ENCODE measurements at places on chromosomes 7 and 10. TPM values are rescaled to one million over a fixed set of nuclear protein-coding genes. Genes with fewer than 3 reads are reported as not detected.
A peak's percentile ranks its signal among the peaks of the same experiment; 100 is the strongest.

DNA sequence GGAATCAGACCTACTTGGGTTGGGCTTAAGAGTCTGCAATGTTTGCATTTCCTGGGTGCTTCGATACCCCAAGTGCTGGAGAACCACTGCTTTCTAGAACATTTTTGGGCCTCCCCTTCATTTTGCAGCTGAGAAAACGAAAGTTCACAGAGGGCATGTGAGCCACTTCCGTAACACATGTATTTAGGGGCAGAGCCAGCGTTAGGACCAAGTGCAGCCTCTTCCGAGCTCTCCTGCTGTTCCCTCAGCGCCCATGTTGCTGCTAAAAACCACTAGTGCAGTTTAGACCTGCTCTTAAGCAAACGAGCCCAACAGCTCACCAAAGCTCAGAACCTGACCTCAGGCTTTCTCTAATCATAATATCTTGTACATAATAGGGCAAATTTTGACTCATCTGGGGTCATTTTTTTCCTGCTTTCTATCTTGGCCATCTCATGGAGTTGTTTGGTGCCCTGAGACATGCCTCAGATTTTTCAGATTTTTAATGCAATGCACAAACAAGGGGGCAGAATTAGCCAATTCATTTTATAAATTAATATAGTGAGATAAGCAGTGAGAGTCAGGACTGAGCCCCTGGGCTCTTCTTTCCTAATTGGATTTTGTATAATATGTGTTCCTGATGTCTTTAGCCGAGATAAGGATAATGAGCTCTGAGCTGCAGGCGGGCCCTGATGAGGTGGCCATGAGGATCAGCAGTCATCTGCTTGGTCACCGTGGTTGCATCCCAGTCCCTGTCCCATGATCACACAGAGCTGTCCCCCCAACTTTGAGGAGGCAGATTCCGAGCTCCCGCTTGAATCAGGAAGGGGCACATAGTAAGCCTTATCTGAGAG, 12.9 kb downstream of the BAG3 start:
- H3K4me3 ChIP-seq: peak overlapping the region; percentile 44
- H3K36me3 ChIP-seq: peaks cover 18% of the 10 kb centered on the region
- H3K27ac ChIP-seq: peak overlapping the region; percentile 88
- peaks cover 38% of the 10 kb centered on the region for H3K4me1 ChIP-seq

Gene GRK5
- total RNA-seq: 26.0 TPM

- H3K4me1 ChIP-seq: no peaks in the 10 kb centered on the region
- H3K36me3 ChIP-seq: no peaks in the 10 kb centered on the region
- H3K27ac ChIP-seq: no peak overlapping the region
- no peaks in the 10 kb centered on the region for H3K27me3 ChIP-seq
- no peak overlapping the region for H3K4me3 ChIP-seq
- no peak for DNase-seq
Observed at GRCh38 chr10:93333278-93333978, 148.7 kb downstream of the MYOF start.

Gene AGR2
- total RNA-seq: not detected

- no peaks in the 10 kb centered on the region for H3K27me3 ChIP-seq
- no peak overlapping the region for H3K27ac ChIP-seq
- DNase-seq: no peak
- no peaks in the 10 kb centered on the region for H3K36me3 ChIP-seq
- no peaks in the 10 kb centered on the region for H3K4me1 ChIP-seq
Observed at GRCh38 chr7:53500076-53500475, 464.6 kb downstream of the POM121L12 start.

DNA sequence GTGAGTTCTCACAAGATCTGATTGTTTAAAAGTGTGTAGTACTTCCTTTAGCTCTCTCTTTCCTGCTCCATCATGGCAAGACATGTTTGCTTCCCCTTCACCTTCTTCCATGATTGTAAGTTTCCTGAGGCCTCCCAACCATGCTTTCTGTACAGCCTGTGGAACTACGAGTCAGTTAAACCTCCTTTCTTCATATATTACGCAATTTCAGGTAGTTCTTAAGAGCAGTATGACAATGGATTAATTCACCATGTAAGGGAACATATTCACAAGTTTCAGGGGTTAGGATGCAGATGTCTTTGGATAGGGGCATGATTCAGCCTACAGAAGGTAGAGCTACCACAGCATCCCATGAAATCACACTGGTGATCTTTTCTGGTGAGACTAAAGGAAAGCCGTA, 174.7 kb downstream of the GPR158 start:
- H3K27me3 ChIP-seq: no peaks in the 10 kb centered on the region
- no peak for DNase-seq
- H3K4me3 ChIP-seq: no peak overlapping the region
- H3K4me1 ChIP-seq: no peaks in the 10 kb centered on the region
- H3K36me3 ChIP-seq: no peaks in the 10 kb centered on the region

All from activated CD4-positive, alpha-beta T cell treated with anti-CD3 and anti-CD28 coated beads, Interleukin-2, amount 10 ng/mL, durations not matched to agents 7 days and 5 days (primary cell).